ENCODE measurements at places on chromosomes 11 and 22.
A peak's percentile ranks its signal among the peaks of the same experiment; 100 is the strongest.

GRCh38 chr11:66906061-66906733 lies 49.3 kb downstream of the LRFN4 start:
- no peak for DNase-seq

DNA sequence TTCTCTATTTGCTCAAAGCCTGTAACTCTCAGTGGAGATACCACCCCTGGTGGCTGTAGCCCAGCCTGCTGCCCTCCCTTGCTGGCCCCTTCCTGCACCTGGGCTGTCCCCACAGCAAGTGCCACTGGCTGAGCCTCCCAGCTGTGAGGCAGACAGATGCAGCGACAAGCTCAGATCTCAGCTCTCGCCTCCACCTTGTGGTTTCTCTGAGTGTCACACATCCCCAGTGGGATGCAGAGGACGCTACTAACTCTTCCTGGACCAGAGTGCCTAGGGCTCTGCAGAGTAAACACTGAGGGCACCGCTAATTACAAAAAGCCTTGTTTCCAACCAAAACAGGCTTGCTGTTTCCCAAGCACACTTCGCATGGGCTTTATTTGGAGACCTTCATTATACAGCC lies 8.9 kb downstream of the YPEL1 start:
- DNase-seq, result peak; percentile 39

DNA sequence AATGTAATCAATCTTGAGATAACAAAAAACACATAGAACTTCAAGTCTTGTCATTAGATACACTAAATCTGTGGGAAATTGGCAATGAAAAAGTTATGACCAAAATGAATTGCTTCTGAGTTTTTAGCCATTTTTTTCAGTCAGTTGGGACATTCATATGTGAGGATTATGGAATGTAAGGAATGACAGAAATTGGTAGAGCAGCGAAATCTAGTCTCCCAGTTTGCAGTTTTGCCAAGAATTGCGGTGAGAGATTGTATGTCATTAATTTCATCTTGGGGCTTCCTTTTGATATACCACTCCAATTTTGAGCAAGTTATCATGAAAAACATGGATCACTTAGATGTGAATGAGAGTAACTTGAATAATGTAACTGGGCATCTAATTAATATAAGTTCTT lies 49.9 kb downstream of the SIK2 start:
- DNase-seq, result no peak

DNA sequence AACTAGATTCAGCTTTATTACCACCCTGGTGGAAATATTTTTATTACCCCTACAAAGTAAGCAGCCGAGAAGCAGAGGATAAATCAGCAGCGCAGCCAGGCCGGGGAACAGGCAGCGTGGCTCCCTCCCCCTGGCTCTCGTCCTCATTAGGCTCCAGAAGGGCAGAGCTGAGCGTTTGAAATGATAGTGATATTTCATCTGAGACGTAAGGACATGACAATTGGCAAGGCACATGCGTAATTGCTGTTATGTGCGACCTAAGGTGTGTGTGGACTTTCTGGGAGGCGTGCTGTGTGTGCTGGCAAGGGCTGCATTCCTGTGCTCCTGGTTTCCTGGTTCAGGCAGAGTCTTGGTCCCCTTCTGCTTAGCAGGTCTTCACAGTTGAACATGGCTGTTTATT lies 247.8 kb downstream of the TBC1D22A start:
- DNase-seq, result no peak

DNA sequence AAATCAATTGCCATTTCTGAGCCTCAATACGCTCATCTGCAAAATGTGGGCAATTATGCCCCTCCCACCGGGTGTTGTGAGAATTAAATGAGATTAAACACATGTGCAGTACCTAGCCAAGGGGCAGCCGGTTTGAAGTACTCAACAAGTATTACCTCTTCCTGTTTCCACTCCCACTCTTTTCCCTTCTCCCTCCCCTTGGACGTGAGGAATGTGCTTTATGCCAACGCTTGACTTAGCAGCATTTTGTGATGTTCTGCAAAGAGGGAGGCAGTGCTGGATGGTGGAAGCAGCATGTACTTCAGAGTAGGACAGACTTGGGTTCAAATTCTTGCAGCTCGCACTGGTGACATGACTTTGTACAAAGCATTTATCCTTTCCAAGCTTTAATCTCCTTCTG lies 306.0 kb downstream of the BUD13 start:
- no peak for DNase-seq

DNA sequence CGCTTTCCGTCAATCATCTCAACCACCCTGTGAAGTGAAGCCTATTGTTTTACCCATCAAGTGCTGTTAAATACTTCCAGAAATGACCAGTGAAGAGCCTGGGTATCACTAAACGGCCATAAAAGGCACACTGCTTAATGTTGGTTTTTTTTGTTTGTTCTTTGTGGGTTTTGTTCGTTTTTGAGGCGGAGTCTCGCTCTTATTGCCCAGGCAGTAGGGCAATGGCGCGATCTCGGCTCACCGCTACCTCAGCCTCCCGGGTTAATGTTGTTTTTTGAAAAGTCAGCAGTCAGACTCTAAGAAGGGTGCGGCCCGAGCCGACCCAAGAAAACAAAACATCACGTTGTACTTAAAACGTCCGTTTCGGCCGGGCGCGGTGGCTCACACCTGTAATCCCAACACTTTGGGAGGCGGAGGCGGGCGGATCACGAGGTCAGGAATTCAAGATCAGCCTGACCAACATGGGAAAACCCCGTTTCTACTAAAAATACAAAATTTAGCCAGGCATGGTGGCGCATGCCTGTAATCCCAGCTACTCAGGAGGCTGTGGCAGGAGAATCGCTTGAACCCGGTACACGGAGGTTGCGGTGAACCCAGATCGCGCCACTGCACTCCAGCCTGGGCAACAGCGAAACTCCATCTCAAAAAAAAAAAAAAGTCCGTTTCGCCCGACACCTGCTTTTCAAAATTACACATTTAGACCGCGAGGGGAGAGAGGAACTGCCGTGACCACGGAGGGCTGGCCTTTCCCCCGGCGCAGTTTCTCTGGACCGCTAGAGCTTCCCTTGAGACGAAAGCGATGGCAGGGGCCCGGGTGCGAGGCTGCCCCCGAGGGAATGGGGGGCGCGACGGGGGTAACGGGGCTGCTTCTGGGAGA lies 714 bp downstream of the CD59 start:
- no peak for DNase-seq

- no peak for DNase-seq
Observed at GRCh38 chr11:31821766-31822165, 10.6 kb upstream of the PAX6 start.

- DNase-seq, result no peak
Observed at GRCh38 chr11:35305670-35306382, 113.5 kb downstream of the SLC1A2 start.

GRCh38 chr11:113034576-113034975 lies 73.4 kb downstream of the NCAM1 start:
- DNase-seq, result no peak

GRCh38 chr11:6459099-6459450 lies 14.7 kb downstream of the TRIM3 start:
- no peak for DNase-seq

GRCh38 chr11:103228807-103229206 lies 119.6 kb downstream of the DYNC2H1 start:
- no peak for DNase-seq

DNA sequence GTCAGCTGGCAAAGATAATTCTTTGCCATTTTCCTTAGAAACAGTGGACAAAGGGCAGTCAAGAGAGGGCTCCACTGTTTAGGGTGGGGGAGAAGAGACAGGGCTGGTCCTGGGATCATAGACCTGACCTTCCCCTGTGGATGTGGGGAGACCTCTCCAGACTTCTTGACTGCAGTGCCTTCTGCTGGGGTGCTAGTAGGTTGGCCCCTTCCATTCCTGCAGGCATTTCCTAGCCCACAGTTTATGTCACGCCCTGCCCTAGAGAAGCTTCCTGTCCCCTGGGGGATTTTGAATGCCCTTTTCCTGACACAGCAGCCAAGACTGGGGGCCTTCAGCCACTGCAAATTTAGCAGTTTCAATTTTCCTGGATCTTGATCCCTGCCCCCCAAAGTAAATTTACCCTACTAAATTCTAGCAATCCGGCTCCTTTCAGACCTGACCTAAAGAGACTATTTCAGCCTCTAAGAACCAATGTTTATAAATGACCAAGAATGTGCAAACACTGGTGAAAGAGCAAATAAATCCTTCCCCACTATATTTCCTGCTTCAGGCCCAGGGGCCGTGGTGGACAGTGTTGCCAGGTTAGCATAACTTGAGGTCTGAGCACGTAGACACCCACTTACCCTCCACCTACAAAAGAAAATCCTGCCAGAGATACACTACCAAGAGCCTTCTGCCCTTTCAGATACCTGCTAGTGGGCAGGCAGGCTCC lies 58.4 kb downstream of the PPFIBP2 start:
- no peak for DNase-seq

- no peak for DNase-seq
Observed at GRCh38 chr22:45910928-45911467, 66.0 kb downstream of the WNT7B start.

GRCh38 chr11:24531528-24531927 lies 34.7 kb downstream of the LUZP2 start:
- DNase-seq, result no peak

DNA sequence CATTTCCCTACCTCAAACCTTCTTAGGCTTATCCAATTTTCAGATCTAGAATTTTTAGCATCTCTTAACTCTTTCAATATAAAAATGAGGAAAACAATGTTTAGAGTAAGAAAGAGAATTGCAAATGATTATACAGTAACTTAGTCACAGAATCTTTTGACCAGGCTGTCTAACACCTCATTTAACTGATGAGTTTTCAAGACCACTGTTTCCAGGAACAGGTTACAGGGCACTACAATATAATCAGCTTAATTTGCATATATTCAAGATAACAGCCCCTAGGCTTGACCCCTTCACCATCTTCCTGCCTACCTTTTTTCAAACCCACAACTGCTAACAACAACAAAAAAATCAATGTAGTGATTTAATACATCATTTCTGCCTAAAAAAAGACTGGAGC lies 12.7 kb downstream of the NUMA1 start:
- no peak for DNase-seq

DNA sequence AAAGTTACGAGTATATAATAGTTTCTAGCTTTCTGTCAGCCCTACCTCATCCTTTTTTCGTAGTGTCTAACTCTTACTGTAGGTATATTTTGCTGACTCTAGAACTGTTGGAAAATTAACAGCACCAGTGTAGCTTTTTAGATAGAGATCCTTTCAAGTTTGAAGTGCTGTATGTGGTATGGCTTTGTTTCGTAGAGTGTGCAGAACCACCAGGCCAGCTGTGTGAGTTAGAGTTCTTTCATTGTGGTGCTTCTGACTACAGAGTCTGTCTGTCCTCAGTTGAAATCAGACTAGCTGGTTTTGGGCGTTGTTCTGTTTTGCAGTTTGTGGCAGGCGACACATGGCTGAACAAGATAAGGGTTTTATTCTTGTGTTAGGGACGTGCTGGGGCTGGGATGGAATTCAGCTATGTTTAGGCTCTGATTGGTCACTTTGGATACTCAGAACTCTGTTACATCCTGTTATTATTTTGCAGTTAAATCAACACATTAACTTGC lies 3.2 kb downstream of the ARHGEF12 start:
- DNase-seq, result no peak

DNA sequence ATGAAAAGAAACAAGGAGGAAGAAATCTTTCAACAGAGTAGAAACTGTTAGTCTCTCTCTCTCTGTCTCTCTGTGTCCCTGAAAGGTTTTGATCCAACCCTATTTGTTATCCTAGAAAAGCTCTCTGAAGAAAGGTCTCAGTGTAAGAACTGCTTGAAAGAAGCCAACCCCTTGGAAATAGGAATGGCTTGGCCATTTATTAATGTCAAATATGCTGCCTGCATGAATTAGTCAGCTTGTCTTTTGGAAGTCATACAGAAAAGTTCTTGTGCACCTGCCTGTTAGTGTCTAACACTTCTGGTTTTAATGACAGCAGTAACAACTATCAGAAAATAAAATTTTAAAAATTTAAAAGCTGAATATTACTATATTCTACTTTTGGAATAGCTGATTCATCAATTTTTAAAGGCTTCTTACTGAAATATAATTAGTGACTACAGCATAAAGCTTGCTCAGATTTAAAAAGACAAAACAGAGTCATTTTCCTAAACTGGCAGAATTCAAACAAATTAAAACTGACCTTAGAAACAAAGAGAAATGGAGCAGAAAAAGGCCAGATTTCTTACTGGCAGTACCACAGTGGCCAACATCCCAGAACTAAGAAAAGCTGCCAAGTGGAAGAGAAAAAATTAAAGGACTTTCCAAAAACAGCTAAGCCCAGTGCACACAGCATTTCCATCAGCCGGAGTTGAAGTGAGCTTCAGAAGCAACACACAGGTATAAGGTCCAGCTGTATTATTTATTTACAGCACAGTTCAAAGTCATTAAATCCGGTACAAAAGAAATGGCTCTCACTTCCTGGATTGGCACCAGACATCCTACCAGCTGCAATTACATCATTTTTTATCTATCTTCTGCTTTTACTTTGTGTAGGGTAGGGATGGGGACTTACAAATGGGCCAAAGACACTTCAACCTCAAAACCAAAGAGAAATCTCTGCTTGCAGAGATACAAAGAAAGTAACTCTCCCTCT lies 76.3 kb downstream of the PRCP start:
- DNase-seq, result no peak

DNA sequence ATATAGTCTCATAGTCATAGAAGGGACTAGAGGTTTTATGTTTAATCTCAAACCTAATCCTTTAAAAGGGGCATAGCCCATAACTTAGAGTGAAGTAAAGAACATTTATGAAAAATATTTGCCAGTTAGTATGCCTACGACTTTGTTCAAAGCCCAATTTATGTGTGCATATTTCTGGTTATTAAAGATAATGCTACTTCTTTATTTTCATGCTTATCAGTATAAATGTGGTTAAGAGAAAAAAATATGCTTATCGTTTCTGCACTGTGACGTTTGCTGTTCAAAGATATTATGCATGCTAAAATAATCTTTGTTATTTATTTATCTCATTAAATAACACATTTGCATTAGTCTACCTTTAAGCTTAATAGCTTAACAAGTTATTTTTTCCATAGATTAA lies 343.9 kb downstream of the DYNC2H1 start:
- DNase-seq, result no peak

GRCh38 chr22:20583471-20583922 lies 76.1 kb downstream of the MED15 start:
- no peak for DNase-seq

DNA sequence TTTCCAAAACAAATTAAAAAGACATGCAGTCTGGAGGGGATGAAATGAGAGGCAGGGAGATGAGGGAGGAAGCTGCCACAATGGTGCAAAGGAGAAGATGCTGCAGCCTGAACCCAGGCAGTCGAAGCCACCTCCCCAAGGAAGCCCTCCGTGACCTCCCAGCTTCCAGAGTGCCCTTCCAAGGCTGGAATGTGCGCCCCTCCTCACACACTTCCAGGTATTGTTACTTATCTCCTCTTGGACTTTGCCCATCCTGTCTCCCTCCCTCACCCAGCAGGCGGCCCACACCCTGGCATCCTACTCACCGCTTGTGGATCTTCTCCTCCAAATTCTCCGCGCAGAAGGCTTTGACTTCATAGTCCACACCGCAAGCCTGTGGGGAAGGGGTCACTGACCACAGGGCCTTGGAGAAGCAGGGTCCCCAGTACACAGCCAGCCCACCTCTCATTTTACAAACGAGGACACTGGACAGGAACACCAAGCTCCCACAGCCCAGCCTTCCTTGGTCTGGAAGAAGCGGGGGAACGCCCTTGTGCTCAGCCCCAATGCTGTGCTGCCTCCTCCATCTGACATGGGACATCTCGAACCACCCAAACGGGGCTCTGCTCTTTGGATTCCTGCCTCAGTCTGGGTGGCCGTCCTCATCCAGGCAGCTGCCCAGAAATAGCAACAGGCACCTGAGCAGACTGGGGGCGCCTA lies 40.3 kb downstream of the TPBGL start:
- no peak for DNase-seq

- DNase-seq, result no peak
Observed at GRCh38 chr11:3129181-3129590, 35.9 kb downstream of the OSBPL5 start.
